ENCODE measurements at places on chromosomes 7 and 10. TPM values are rescaled to one million over a fixed set of nuclear protein-coding genes. Genes with fewer than 3 reads are reported as not detected.

GRCh38 chr10:26064106-26064505 lies 130.1 kb downstream of the MYO3A start:
- peaks cover 6% of the 10 kb centered on the region for H3K4me1 ChIP-seq
- no peak for DNase-seq
- peaks cover 1% of the 10 kb centered on the region for H3K36me3 ChIP-seq
- H3K27ac ChIP-seq, result no peak overlapping the region

DNA sequence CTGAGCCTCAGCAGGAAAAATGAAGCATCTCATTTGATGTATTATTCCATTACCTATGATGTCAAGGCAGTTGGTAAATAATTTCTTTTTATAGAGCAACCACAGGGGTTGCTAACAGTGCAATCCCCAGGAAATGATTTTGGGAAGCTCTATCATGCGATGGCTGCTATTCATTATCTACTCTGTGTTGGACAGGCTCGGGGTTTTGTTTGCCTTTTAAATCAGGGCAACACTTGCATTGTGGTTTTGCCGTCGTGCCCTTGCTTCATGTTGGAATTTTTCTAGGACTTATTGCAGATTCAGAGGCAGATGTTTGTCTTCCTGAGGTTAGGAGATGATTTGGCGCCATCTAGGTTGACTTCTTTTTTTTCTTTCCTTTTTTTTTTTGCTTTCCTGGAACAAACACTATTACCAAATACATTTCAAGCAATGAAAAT lies 128.4 kb downstream of the BICC1 start:
- H3K27me3 ChIP-seq, result no peaks in the 10 kb centered on the region
- no peaks in the 10 kb centered on the region for H3K36me3 ChIP-seq

DNA sequence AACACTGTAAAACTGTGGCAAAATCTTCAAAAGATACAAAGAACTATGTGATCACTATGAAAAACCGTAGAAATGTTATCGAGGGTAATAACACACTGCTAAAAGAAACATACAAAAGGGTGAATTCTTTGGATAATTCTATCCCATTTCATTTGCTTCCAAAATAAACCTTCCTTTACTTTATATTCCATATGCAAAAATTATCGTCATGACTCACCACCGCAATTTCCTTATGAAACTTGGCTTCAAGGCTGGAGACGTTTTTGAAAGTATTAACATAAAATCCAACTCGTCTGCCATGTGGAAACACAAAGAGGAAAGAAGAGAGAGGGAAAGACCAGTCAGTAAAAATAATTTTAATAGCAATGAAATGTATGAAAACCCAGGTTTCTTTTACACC lies 165.2 kb downstream of the AMPH start:
- H3K36me3 ChIP-seq, result no peaks in the 10 kb centered on the region
- no peak overlapping the region for H3K27ac ChIP-seq
- no peak for DNase-seq
- no peaks in the 10 kb centered on the region for H3K4me1 ChIP-seq

DNA sequence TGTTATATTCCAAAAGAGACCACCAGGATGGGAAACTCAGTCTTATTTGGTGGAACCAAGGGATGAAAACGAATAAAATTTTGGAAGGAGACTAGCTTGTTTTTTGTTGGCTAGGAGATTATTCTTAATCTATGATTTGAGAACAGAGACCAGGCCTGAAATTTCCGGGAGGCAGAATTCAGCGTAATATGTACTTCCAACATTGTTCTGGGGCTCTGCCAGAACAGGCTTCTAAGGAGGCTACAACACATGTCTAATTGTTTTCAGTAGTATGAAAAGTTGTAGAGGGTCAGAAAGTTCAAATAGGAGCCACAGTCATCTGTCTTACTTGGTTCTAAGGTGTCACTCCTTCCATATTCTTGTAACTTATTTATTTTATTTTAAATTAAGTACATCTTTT lies 1.7 kb downstream of the DDX21 start:
- peaks cover 8% of the 10 kb centered on the region for H3K4me1 ChIP-seq
- no peak overlapping the region for H3K27ac ChIP-seq
- DNase-seq, result no peak
- no peaks in the 10 kb centered on the region for H3K27me3 ChIP-seq
- peaks cover 6% of the 10 kb centered on the region for H3K36me3 ChIP-seq

TAS2R5 gene
- 6.4 TPM for total RNA-seq

GRCh38 chr7:75690121-75690523 lies 48.6 kb downstream of the HIP1 start:
- H3K27ac ChIP-seq, result no peak overlapping the region
- peaks cover 2% of the 10 kb centered on the region for H3K36me3 ChIP-seq
- H3K4me3 ChIP-seq, result no peak overlapping the region

- H3K36me3 ChIP-seq, result no peaks in the 10 kb centered on the region
- H3K27ac ChIP-seq, result no peak overlapping the region
- H3K27me3 ChIP-seq, result peaks cover 13% of the 10 kb centered on the region
- no peaks in the 10 kb centered on the region for H3K4me1 ChIP-seq
- no peak for DNase-seq
These were observed 22.1 kb upstream of the CAPZA2 start for GRCh38 chr7:116840256-116840655.

ADARB2 gene
- total RNA-seq, result 1.3 TPM

- peak overlapping the region; percentile 98 for H3K27ac ChIP-seq
- peak overlapping the region; percentile 94 for H3K4me3 ChIP-seq
- H3K27me3 ChIP-seq, result no peaks in the 10 kb centered on the region
These were observed 1.7 kb downstream of the IGF2BP3 start for GRCh38 chr7:23468526-23469149.

DNA sequence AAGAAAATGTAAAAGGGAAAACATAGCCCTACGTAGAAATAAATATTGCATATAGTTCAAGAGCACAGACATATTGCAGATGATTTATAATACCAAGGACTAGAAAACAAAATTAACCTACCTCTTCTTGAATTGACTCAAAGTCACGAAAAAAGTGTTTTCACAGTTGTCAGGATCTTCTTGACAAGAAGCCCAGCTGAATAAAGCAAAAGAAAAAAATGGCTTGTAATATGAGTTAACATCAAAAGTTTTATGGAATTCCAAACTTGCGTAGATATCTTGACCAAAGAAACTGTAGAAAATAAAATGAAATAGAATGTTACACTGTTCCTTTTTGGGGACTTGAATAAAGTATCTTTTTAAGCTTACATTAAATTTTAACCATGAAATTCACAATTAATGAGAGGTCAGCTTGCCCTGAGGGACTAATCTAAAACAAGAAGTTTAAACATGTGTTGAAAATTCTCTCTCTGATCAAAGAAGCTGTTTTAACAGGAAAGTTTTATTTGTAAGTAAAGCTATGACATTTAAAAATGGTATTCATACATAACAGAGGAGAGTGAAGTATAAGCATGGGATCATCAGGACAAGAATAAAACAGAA lies 133.1 kb upstream of the SEMA3C start:
- no peak overlapping the region for H3K4me3 ChIP-seq
- DNase-seq, result no peak
- H3K4me1 ChIP-seq, result peaks cover 3% of the 10 kb centered on the region
- H3K36me3 ChIP-seq, result no peaks in the 10 kb centered on the region
- H3K27ac ChIP-seq, result no peak overlapping the region

- H3K27me3 ChIP-seq, result no peaks in the 10 kb centered on the region
- no peak for DNase-seq
- H3K36me3 ChIP-seq, result no peaks in the 10 kb centered on the region
These were observed 196.4 kb upstream of the VSTM2A start for GRCh38 chr7:54345746-54346145.

DNA sequence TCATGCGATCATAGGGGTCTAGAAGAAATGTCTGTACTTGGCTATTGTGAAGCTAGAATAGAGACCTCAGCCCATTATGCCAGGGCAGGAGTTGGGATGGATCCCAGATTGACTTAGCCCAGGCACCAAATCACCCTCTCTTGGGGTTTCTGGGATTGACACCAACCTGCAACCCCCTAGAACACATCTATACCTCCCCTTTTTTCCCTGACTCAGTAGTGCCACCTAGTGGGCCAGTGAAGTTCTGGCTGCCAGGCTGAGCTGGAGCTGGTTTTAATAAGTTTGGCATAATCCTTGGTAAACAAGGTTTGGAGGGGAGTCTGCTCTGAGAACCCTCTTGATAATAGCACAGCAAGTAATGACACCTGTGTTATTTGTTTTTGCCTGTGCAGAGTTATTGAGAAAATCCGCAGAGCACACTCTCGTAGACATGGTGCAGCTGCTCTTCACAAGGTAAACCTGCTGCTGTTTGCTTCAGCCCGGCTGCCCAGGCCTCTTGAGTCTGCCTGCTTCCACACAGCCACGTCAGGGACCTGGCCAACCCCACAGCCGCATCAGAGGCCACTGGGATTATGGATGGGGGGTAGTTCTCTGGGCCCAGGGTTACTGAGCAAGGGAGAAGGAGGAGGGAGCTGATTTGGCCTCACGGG lies 43.3 kb upstream of the NFKB2 start:
- peak; percentile 64 for DNase-seq

VWDE gene
- 5.8 TPM for total RNA-seq

Data from progenitor cell of endocrine pancreas (in vitro differentiated cells).